ENCODE measurements at places on chromosomes 16 and 17.

DNA sequence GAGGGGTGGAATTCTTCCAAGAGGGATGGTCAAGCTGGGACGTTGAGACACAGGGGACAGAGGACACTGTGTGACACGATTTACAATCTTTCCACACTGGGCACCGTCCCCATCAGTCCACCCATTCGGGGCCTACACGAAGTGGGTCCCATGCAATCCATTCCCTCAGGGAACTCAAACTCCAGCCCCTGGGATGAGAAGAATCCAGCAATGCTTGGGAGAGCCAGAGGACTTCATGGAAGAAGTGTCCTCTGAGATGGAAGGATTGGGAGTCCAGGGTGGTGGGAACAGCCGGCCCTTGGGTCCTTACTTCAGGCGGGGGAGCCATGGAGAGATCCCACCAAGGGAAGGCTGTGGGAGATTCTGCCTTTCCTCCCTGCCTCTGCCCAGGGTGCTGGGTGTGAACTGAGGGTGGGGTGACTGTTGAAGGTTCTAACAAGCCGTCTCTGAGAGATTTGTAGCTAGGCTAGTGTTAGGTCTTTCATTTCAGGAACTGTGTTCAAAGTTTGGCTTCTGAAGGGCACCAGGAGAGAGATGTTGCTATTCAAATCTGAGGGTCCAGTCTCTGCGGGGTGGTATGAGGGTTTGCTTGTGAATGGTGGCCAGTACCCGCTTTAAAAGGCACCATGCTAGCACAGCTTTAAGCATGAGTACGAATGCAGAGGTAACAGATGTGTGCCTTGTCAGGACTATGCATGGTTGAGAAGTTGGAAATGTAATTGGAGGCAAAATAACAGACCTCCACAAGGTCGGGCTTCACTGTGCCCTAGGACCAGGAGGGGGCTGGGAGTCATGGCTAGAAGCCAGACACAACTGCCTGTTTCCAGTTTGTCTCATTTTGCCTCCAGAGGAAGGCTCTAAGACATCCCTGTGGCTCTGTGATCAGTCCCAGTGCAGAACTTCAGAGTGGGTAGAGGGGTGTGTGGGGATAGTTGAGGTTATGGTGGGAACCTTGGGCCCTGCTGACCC, 1.9 kb downstream of the ATP1B2 start:
- no peak for DNase-seq

- DNase-seq, result peak; percentile 86
These were observed 5.9 kb upstream of the CD68 start for GRCh38 chr17:7573324-7574080.

- DNase-seq, result no peak
These were observed 16.7 kb upstream of the MTMR4 start for GRCh38 chr17:58531122-58531521.

GRCh38 chr16:12527071-12527470, 276.6 kb downstream of the CPPED1 start:
- DNase-seq, result no peak

DNA sequence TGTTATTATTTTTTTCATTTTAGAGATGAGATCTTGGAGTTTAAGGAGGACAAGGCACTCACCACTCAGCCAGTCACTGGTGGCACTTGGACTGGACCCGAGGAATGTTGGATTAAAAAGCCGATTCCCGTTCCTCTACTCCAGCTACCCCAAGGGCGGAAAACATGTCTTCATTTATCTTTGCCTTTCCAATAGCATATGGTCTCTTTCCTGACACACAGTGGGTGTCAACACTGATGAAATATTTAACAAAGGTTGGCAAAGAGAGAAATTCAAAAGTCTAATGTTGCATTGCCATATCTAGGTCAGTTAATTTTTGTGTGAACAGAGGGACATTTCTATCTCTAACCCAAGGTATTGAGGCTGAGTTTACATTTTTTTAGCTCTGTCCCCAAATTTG, 459.7 kb downstream of the RBFOX1 start:
- no peak for DNase-seq

GRCh38 chr17:55305321-55306087, 40.7 kb downstream of the HLF start:
- no peak for DNase-seq

- DNase-seq, result no peak
These were observed 6.9 kb upstream of the MAPK7 start for GRCh38 chr17:19371259-19372010.

DNA sequence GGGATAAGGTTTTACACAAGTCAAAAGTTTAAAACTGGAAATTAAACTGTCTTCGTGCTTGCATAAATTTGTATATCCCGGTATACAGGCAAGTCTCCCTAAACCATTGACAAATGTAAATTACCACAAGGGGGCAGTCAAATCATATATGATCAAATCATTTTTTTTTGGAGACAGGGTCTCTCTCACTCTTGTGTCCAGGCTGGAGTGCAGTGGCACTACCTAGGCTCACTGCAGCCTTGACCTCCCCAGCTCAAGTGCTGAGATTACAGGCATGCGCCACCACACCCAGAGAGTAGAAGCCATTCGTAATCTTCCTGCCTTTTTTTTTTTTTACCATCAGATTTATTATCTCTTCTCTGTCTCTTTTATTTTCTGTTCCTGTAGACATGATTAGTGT, 18.5 kb downstream of the TOP2A start:
- DNase-seq, result peak; percentile 46

GRCh38 chr17:49894761-49895160, 46.9 kb upstream of the TAC4 start:
- DNase-seq, result no peak

DNA sequence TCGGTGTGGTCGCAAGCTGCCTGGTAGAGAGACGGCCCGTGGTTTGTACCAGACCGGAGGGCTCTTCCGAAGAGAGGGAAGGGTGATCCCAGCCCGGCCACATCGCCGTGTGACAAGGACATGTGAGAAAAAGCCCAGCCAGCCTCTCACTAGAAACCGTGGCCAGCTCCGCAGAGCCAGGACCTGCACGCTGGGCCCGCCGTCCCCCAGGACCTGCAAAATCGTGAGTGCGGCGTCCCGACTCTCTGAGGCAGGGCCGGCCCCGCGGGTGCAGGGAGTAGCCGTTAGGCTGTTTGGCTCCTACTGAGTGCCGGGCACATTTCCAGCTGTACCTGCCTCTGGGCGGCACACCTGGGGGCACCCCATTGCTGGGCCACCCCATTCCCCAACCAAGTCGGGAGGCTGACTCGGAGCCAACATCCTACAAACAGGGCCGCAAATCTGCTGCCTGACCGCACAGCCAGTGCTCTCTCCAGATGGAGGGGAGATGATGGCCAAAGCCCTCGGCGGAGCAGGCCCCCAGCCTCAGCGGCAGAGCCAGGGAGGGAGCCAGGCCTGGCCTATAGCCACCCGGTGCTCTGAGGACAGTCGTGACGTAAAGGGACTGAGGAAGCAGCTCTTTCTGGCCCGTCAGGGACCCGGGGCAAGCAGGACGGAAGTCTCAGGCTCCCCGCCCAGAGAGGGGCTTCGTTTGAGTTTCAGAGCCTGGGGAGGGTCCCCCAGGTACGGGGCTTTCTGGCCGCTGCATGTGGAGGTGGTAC, 33.6 kb upstream of the PABPN1L start:
- no peak for DNase-seq

DNA sequence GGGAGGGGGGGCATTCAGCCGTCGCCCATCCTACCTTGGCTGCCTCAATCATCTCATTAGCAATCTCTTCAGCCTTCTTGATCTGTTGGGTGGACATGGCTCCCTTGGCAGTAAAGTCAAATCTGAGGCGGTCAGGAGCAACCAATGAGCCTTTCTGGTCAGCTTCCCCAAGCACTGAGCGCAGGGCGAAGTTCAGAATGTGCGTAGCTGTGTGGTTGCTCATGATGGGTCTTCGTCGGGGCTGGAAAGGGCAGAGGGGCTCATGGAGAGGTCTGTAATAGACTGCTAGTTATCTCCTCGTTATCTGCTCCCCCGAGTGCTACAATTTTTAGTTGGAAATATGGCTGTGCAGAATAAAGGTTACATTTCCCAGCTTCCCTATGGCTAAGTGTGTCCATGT, 7.2 kb upstream of the EXOSC6 start:
- DNase-seq, result no peak

DNA sequence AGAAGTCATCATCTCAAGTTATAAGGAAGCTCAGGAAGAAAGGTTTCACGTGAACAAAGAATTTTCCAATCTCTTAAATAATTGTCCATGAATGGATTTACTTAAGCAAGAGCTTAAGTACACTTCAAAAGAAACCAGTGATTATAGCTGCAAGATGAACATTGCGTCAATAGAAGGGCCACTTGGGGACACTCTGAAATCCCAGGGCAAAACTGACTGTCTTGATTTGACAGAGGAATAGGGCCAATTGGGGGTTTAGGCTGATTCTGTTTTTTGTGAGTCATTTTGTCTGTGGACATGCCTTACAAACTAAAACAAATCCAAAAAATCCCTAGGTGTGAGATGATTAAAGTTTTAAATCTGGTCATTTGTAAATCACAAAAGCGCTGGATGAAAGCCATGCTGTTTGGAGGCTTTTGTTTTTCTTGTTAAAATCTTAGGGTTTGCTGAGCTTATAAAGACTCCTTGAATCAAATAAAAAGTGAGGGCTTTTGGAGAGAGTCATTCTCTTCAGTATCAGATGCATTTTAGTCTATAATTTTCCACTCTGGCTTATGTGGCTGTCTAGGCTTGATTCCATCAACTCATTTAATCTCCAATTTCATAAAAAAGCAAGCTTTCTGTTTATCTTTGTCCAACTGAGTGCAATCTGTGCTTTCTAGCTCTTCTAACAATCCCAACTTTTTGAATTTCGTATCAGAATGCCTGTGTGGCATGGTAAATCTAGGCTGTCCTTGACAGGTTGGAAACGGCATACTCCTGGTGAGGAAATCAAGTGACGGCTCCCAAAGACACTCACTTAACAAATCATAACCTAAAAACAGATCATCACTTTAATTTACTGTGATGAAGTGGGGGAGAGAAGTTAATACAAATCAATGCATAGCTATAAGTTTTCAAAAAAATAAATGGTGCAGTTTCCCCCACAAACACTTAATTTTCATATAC, 98.2 kb upstream of the SOX9 start:
- no peak for DNase-seq

DNA sequence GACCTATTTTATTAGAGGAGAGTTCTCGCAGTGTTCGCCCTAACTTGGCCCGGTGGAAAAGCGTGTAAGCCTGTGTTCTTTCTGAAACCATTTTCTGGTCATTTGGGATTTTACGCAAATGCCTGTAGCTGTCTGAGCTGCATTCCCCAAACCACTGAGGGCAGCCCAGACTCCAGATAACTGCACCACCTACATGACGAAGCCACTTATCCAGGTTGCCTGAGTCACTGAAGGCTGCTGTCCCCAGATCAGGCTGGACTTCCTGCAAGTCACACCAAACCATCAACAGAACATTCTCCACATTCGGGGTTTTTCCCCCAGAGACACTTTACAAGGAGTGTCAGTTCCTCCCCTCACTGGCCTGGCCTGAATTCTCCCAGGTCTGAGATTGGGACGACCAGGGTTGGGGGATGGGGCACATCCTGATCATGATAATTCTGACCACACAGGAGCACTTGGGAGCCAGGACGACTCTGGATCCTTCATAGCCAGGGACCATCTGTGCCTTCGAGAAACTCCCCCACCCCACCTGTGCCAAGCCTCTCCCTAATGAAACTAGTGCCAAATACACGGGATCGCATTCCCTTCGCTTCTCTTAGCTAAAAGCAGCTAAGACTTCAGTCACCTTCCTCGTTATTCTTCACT, 2.3 kb downstream of the RPRML start:
- DNase-seq, result no peak

- DNase-seq, result no peak
These were observed 10.9 kb upstream of the COL1A1 start for GRCh38 chr17:50212121-50212843.

DNA sequence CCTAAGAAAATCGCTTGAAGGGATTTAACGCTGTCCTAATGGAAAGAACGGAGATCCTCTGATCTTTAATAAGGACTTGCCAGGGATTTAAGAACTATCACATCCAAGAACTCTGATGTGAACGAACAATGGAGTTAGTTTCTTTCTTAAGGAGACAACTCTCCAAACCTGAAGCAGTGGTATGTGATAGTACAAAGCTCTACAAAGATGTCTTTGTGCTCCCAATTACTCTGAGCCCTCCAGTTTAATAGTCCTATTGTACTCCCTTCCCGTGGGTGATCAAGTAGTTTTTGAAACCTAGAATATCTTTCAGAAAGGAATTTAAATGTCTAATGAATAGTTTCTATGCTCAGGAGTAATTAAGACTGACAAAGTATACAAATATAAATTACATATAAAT, 123.8 kb downstream of the FTO start:
- no peak for DNase-seq

GRCh38 chr17:83109793-83110645, 30.6 kb downstream of the METRNL start:
- DNase-seq, result no peak

DNA sequence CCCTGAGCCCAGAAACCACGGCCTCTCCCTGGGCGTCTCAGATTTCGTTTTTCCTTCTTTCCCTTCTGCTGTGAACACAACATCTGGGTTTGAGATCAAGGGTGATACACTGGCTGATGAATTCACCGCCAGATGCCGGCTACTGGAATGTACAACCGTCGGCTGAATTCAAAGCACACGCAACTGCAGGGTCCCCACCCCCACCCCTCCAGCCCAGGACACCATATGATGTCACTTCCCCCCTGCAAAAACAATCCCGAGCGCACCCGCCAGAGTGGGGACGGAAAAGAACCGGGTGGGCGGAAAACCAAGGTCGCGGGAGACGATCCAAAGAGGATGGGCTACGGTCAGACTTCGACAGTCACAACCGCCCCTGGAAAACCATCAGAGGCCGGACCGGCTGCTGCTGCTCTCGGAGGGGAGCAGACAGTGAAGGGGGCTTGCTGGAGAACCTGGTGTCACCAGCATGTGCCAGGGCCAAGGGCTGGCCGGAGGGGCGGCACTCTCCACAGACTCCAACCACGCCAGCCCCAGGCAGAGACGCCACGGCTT, 23.3 kb downstream of the CEP295NL start:
- DNase-seq, result no peak

GRCh38 chr17:42402117-42402516, 13.9 kb upstream of the STAT3 start:
- DNase-seq, result no peak

DNA sequence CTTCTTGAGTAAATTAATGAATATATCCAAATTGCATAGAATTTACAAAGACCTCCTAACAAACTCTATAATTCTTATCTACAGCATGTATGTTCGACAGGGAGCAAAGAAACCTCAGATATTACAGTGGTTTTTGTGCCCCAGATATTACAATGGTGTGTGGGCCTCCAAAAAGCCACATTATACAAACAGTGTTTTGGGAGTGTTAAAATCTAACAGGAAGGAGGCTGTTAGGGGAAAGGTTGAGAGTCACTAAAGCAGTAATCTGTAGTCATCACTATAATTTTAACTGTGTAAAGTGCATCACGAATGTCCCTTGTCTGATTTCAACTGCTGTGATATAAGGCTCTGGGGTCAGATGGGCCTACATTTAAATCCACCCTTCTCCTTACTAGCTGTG, 400.2 kb upstream of the C16orf82 start:
- no peak for DNase-seq

GRCh38 chr17:66840061-66840460, 5.1 kb downstream of the CACNG5 start:
- DNase-seq, result no peak

GRCh38 chr16:60073376-60073775, 1339.3 kb upstream of the GOT2 start:
- no peak for DNase-seq

- no peak for DNase-seq
These were observed 16.5 kb upstream of the NSMCE1 start for GRCh38 chr16:27284865-27285675.

GRCh38 chr17:62778990-62779681, 29.0 kb downstream of the MARCHF10 start:
- peak; percentile 77 for DNase-seq

Measured in posterior cingulate gyrus (tissue), 11 donors.